Activated naive CD4-positive, alpha-beta T cell treated with anti-CD3 and anti-CD28 coated beads, Interleukin-2, amount 50 U/mL, for 16 hours (primary cell): ENCODE measurements at places on chromosomes 1 and 21.

- DNase-seq: no peak
Measured at GRCh38 chr1:3641046-3641760, 8.7 kb downstream of the WRAP73 start.

DNA sequence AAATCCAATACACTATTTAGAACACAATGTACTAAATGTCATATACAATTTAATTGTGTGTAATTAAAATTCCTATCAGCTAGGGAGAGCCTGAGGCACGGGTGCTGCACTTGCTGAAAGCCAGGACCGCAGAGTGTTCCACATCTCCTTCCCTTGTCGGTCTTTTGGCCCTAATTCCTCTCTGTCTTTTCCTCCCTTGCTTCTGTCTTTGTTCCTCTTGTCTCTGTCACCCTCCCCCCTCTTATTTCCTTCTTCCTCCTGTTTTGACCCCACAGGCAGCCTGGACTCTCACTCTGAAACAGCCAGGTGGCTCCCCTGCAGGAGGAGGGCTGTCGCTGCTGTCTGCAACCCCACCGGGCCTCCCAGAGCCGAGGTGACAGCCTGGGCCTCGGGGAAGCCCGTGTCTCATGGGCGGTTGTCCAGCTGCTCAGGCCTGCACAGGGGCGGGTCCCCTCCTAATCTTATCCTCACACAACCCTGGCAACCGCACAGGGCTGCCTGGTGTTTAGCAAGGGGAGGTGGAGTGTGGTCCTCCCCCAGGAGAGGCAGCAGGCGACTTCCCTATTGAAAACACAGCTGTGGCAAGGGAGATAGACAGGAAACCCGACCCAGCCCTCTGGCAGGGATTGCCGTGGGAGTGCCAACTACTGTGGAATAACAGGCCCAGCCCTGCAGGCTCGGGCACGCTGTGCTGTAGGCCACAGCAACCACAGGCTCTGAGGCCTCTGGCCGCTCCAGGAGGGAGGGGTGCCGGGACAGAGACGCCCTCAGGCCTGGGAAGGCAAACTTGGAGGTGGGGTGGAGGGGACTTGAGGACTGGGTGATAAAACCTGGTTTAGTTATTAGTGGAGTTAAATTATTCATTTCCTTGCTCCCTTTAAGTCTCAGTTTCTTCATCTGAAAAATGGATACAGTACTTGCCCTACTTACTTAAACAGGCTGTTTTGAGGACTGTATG lies 68.8 kb upstream of the WDR26 start:
- DNase-seq: no peak

GRCh38 chr1:159821171-159821867 lies 5.4 kb upstream of the SLAMF8 start:
- no peak for DNase-seq

DNA sequence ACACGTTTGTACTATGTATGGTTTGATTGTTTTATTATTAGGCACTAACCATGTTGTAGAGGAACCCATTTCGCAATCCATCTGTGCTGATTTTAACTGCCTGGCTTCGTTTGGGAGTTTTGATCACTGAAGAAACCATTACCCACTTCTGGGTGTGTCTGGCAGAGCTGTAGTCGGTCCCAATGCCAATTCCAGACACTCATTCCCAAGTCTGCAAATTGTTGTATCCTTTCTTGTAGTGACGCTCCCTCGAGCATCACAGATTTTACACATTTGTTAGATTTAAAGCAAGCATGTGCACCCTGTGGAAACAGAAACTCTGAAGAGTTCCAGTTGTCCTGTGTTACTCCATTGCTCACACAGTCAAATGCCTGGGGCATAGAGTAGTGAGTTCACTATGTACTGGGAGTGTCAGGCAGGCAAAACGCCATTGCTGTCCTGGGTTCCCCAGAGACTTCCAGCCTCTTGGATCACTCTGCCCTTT lies 31.0 kb upstream of the EFCAB14 start:
- DNase-seq: no peak

DNA sequence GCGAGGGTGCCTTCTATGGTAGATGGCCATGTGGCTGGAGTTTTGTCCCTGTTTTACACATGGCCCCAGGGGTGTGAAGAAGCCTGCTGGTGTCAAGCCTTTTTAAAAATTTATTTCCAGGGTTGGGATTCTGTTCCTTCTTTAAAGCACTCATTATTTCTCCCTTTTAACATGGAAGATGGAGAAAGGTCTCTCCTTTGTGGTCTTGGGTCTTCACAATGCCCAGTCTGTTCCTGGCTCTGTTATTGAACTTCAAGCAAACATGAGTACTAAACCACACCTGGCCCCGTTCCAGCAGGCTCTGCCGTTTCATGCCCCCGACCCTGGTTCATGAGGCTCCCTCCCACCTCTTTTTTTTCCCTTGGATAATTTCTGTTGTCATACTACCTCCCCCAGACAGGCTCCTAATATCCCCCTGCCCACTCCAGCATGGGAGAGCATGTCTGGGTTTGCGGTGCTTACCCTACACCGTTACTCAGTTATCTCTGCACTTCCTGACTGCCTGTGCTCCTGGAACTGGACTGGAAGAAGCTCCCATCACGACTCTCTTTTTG lies 121.2 kb upstream of the KIAA0040 start:
- DNase-seq: no peak

DNA sequence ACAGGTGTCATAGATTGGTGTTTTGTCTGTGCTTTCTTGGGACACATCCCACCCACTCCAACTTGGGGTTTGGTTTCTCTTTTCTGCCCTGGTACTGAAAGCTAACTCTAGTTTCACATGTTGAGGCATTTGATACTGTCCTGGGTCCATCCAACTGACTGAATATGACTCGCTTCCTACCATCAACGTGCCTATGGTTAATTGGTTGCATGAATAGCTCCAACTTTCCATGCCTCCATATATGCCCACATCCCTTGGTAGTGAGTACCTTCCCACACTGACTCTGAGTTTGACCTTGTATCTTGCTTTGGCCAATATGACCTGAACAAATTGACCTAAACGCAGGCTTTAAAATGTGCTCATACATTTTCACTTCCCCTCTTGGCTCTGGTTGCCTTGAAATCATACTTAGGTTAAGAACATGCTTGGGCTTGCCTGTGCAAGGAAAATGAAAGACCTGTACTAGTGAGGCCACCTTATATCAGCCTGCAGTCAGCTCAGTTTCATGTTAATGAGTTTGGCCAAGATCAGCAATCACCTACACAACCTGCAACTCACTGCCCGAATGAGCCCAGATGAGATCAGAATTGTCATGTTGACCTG lies 81.0 kb upstream of the KCNK2 start:
- no peak for DNase-seq

DNA sequence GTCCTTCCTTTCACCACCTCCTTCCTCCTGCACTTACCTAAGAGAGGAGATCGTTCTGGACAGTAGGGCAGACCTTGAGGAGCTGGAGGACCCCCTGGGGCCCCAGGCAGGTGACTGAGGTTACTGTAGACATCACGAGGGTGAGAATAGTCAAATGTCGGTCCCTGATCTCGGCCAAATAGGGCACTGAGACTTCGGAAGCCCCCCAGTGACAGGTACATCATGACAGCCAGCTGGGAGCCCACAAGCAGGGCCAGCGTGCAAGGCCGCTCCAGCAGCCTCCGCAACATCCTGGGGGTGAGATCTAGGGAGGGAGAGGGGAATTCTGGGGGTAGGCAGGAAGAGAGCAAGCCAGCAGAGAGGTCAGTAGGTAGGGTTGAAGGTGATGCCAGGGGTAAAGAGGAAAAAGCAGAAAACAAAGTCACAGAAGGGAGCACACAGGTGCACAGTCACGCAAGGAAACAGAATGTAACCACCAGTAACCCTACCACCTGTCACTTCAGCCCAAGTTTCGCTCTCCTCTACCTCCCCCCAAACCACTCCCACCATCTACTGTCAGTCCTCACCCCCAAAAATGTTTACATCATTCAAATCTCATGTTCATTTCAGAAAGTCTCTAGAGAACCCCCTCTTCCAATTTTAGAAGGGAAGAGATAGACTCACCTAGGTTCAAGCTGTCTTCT lies 1.4 kb downstream of the B4GALT3 start:
- no peak for DNase-seq

- DNase-seq: peak; percentile 36
Measured at GRCh38 chr1:112358798-112359408, 37.1 kb upstream of the CTTNBP2NL start.

DNA sequence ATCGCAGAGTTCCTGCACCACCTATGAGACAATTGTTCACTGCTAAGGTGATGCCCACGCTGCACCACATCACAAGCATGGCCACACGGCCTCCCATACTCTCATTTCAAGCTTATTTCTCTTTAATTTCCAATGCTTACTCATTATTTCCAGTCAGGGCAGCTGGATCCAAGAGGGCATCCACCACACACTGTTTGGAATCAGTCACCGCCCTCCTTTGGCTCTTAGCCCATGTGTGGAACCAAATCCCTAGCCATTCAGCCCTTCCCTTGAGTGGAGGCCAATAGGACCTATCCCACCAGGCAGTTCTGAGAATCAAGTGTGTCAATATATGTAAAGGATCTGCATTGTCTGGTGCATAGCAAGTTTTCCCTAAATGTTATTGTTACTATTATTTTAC lies 26.3 kb upstream of the PALMD start:
- no peak for DNase-seq

DNA sequence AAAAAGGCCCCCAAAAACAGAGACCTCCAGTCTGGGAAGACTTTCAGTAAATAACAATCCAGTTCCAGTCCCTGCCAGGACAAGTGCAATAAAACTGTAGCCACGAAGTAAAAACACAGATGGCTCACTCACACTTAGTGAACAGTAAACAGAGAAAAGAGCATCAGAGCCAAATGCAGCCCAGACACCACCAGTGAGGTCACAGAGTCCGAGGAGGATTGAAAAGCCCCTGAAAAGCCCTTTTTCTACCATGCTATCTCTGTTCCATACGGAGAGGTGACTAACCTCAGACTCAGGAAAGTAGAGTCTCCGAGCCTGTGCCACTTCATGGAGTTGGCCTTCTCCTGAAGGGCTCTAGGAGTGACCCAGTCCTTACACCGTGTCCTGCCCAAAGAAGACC lies 84.5 kb downstream of the COLGALT2 start:
- DNase-seq: no peak

- peak; percentile 29 for DNase-seq
Measured at GRCh38 chr1:147243228-147243685, 773 bp downstream of the CHD1L start.

GRCh38 chr1:169102567-169102966 lies 3.9 kb upstream of the ATP1B1 start:
- DNase-seq: no peak

GRCh38 chr1:231279081-231279480 lies 38.1 kb downstream of the GNPAT start:
- DNase-seq: no peak

- DNase-seq: no peak
Measured at GRCh38 chr1:235213752-235214151, 52.7 kb upstream of the RBM34 start.

GRCh38 chr1:109622895-109623294 lies 3.3 kb downstream of the AMPD2 start:
- DNase-seq: no peak

- no peak for DNase-seq
Measured at GRCh38 chr1:20584890-20585289, 4.0 kb upstream of the CDA start.

DNA sequence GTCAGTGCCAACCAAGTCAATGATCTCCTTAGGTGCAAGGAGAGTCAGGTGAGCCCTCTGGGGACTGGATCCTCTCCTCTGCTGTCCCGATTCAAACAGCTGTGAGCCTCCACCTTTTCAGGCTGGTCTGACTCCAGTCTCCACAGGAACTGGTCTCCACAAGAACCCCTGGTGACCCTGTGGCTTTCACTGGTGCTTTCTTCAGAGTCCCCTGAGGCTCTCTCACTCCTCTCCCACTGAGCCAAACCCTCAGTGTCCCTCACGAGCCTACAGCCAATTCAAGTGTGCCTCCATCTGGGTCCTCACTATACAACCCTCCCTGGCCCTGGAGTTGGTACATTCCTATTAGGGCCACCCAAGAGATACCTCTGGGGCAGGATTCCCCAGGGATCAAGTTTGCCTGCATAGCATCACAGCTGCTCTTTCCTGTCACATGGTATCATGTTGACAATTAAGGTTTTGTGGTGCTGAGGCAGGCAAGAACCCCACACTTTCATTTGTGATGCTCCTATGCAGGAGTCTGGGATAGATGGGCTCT lies 5.2 kb upstream of the NGF start:
- DNase-seq: no peak

DNA sequence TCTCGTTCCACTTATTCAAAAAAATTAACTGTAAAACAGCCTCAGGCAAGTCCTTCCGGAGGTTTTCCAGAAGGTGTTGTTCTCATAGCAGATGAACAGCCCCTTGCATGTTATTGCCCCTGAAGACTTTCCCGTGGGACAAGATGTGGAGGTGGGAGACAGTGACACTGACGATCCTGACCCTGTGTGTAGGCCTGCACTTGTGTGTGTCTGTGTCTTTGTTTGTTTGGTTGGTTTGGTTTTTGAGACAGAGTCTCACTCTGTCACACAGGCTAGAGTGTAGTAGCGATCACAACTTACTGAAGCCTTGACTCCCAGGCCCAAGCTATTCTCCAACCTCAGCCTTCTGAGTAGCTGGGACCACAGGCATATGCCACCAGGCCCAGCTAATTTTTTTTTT lies 12.6 kb downstream of the ETV3L start:
- DNase-seq: no peak

GRCh38 chr21:34166468-34166867 lies 93.1 kb downstream of the MRPS6 start:
- no peak for DNase-seq

GRCh38 chr1:200684015-200684414 lies 14.3 kb upstream of the DDX59 start:
- no peak for DNase-seq

GRCh38 chr1:2949966-2950925 lies 71.0 kb upstream of the ACTRT2 start:
- peak; percentile 4 for DNase-seq

- DNase-seq: no peak
Measured at GRCh38 chr1:171256940-171257606, 8.8 kb downstream of the FMO1 start.

DNA sequence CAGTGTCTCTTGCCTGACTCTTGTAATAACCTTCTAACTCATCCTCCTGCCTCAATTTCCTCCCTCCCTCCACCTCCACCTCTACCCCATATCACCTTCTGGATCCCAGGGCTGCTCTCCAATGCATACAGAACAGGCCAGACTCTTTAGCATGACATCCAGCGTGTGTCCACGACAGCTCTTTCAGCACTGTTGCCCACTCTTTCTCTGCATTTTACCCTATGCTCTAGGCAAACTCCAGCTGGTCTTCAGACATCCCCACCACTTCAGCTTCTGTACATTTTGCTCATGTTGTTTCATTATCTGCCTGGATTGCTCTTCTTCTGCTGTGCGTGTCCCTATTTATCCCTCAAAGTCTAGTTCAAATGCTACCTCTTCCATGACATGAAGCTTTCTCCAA lies 4.8 kb downstream of the INKA2 start:
- no peak for DNase-seq

- no peak for DNase-seq
Measured at GRCh38 chr1:209705033-209705598, 470 bp downstream of the HSD11B1 start.

DNA sequence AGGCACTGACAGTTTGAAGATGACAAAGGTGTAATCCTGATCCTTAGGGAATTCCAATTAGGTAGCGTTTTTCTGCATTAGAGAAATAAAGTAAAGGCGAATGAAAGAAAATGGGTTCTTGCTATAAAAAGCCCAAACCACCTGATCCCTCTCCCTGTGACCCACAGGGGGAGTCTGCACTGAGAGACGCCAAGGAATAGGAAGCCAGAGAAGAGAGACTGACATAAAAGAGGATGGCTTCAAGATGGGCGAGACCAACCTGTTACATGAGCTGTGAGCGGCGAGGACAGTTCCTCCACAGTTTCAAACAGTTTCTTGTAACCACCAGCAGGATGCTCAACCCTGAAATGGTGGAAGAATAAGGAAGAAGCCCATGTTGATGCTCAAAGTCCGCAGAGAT lies 1.4 kb downstream of the RPE65 start:
- no peak for DNase-seq

- DNase-seq: no peak
Measured at GRCh38 chr1:226603022-226603857, 54.7 kb downstream of the STUM start.
